Anterior cingulate cortex (tissue), 58 donors: ENCODE measurements at places on chromosomes 5 and 9.

DNA sequence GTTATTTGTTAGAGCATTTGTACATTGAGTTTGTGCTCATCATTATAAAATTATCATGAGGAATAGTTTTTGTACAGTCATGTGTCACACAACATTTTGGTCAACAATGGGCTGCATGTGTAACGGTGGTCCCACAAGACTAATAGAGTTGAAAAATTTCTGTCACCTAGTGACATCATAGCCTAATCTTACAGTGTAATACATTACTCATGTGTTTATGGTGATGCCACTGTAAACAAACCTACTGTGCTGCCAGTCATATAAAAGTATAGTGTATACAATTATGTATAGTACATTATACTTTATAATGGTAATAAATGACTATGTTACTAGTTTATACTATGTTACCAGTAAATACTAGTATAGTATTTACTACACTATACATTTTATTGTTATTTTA, 3.0 kb upstream of the CAMK4 start:
- DNase-seq, result no peak

DNA sequence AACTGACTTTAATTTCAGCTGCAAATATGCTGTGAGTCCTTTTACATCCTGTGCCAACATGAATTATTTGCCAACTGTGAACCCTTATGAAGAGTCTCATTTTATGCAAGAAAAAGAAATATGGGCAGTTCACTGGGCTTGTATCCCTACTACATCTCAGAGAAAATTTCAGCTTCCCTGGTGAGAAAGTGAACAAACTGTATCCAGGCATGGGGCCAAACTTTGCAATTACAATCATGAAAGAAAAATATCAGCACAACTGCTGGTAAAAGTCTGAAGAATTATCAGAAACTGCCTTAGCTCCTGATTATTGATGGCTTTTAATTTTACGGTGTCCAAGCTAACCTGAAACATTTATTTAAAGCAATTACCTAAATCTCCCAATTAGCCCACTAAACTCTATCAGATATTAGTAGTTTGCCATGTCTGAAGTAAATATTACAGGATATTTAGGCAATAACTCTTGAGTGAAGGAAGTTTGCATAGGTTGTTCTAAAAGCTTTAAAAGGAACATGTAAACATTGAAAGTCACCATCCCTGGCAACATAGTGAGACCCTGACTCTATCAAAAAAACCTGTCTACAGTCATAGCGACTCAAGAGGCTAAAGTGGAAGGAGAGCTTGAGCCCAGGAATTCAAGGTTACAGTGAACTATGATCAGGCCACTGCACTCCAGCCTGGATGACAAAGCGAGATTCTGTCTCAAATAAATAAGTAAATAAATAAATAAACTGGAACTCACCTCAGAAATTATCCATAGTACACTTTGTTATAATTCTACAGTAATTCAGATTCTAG, 83.9 kb upstream of the HCN1 start:
- DNase-seq, result no peak

GRCh38 chr9:98332405-98332831, 77.0 kb upstream of the TBC1D2 start:
- DNase-seq, result no peak

DNA sequence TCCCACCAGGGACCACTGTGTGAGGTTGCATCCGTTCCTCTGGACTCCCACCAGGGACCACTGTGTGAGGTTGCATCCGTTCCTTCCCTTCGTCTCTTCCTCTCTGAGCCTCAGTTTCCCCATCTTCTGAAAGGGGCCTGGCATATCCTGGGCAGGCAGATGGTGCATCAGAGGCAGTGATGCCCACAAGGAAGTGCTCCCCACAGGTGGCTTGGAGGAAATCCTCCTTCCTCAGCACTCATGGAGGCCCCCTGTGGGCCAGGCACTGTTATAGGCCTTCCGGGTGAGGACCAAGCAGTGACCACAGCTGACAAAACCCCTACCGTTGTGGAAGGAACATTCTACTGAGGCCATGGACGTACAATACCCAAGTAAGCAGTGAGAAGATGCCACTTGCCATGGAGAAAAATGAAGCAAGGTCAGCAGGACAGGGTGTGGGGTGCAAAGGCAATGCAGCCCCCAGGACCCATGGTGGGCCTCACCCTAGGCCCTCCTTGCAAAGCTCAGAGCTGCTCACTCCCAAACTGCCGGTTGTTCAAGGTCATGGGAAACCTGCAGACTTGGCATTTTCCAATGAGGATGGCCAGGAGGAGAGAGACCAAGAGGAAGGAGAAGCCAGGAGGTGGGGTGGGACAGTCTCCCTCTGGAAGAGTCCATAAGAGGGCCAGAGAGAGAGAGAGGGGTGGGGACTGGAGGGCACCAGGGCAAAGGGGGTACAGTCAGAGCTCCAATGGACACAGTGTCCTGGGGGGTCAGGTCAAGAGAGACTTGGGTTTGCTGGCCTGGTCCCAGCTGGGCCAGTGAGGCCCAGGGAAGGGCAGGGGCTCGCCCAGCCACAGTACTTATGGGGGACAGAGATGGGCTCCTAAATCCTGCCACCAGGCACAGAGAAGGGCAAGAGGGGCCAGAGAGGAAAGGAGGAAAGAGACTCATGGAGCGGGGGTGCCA, 51.1 kb downstream of the C9orf50 start:
- DNase-seq, result no peak

DNA sequence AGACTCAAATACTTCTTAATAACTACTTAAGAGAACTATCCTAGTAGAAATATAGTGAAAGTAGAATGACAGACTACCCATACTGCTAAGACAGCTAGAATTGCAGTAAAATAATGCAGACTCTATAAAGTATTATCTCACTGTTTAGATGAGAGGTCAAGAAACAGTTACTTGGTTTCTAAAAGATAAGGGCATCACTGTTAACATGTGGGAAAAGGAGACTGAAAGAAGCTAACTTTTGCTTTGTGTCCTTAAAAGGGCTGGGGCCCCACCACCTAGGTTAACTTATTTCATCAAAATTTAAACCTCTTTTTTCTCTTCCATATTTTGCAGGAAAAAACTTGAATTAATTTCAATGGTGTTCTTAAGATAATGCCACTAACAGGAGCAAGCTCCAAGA, 204.3 kb downstream of the CNTLN start:
- DNase-seq, result no peak

DNA sequence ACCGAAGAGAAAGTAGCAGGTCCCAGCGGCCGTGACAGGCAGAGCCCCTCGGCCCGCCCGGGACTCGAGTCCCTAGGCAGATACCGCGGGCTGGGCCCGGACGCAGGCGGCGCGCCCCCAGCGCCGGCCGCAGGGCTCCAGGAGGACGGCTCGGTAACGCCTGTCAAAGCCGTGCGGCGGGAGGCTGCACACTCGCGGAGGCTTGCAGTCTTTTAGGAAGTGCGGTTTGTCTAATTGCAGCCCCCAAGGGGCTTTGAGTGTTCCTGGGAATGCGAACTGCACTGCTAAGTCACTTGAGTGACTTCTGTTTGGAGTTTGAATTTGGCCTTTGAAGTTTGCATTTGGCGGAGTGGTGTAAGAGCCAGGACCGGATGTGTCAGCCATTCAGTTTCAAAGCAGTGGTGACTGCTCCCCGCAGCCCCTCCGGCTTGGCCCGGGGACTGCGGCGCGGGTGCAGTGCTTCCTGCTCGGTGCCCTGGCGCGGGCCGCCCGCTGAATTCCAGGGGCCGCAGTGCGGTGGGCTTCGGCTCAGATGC, 1.3 kb downstream of the MAP3K1 start:
- DNase-seq, result peak; percentile 25

DNA sequence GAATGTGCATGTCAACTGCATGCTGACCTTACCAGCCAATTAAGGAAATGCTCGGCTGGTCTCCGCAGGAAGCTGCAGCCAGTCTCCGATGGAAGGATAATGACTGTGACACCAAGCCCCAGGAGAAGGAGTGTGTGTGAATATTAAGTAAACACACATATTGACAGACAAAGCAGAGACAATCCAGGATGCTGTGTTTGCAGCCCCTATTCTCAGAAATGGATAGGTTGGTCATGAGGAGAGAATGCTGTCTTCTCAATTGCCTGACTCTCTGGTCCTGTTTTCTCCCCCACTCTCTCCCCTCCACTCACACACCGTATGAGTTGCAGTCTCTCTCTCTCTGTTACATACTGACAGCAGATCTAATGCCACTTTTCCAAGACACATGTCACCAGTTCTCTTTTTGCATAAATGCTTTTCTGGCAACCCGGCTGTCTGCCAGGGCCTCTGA, 85.7 kb downstream of the EPB41L4A start:
- DNase-seq, result no peak

GRCh38 chr5:72747826-72748225, 68.6 kb upstream of the TNPO1 start:
- no peak for DNase-seq

GRCh38 chr9:124297551-124297901, 39.8 kb downstream of the NEK6 start:
- DNase-seq, result peak; percentile 32

GRCh38 chr9:3873818-3874217, 348.0 kb upstream of the RFX3 start:
- no peak for DNase-seq

DNA sequence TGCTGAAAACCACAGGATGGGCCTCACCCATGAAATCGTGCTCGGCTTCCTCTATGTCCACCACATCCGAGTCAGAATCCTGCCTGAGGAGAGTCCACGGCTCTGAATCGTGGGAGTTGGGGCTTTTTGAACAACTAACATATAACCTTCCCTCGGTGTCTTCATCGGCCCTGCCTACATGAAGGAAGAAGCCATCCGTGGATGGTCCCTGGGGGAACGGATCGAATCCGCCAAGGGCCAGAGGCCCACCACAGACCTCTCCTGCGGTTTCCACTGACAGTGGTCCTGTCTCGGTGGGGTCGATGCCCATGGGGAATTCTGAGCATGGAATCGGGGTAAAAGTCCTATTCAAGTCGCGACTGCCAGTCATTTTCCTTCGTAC, 85.0 kb downstream of the CAMSAP1 start:
- DNase-seq, result no peak

- DNase-seq, result no peak
These were observed 11.0 kb downstream of the BSPRY start for GRCh38 chr9:113360242-113360842.
